ENCODE measurements at places on chromosomes 11 and 22.

- no peak for DNase-seq
Observed at GRCh38 chr11:47904808-47905207, 56.7 kb upstream of the NUP160 start.

- DNase-seq = no peak
Observed at GRCh38 chr22:48239461-48240147, 1477.2 kb downstream of the TBC1D22A start.

GRCh38 chr11:105245781-105246315, 106.3 kb upstream of the CARD18 start:
- no peak for DNase-seq

DNA sequence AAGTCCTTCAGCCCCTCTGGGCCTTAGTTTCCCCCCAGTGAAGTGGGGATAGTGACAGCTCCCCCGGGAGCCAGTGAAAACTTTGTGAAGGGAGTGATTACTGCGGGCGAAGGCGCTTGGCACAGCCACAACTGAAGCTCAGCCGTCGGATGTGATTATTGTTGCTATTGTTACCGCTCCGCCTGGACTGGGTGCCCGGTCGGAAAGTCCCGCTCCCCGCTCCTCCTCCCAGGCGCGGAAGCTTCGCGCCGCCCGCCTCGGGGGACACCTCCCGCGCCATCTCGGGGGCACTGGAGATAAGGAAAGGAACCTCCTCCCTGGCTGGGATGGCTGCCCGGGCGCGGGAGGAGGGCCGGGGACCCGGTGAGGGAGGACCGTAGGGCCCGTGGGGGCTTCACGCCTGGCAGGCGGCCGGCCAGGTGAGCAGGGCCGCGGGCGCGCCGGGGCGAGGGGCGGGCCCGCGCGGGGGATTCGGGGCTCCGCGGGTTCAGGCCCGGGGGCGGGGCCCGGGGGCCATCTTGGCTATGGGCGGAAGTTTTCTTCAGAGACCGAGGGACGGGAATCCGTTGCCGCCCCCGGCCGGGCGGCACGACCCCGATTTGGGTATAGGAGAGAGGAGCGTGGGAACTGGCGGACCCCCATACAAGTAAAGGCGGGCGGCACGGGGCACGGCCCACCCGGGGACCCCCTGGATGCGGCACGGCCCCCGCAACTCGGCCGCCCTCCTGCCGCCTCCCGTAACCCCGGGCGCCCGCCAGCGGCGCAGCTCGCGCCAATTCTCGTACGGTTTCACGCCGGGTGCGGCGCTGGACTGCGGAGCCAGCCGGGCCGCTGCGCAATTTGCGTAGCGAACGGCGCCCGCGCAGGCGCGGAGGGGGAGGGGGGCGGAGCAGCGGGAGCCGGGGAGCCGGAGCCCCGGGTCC, at the start of gene GPR137:
Gene GPR137 (plus strand): TSS at position 887 of the 923 bp plus-strand sequence. CDS start 677 bp downstream, outside the sequence.
- no peak for DNase-seq

DNA sequence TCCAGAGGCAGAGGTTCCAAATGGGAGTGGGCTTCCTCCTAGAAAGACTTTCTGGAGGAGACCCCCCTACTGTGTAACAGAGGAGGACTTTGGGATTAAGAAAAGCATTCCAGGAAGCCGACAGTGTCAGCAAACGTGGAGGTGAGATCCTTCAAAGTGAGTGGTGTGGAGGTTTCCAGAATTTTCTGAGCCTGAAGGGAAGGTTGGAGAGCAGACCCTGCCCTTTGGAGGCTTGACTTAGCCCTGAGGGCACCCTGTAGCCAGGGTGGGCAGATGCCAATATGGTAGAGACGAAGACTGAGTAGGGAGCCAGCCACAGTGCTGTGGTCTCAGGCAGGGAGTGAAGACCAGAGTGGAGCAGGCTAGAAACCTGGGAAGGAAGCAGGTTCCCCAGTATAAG, 1.8 kb upstream of the KLHL22 start:
- DNase-seq = no peak

GRCh38 chr11:77071077-77071476, 4.3 kb downstream of the CAPN5 start:
- no peak for DNase-seq

DNA sequence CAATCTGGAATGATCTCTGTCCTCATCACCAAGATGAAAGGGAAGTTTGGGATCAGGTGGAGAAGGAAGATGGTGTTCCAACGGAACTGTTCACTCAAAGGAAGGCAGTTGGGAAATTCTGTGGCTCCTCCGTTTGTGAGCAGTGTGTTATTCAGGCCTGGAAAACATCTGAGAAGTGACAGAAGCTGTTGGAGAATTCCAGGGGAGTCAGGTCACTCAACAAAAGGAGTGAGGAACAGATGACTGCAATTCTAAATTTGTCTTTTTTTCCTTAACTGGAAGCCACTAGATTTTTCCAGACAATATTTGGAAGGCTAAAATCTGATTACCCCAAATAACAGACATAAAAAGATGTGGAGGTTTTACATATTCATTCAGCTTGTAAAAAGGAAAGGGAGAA, 107.8 kb downstream of the CD44 start:
- no peak for DNase-seq

DNA sequence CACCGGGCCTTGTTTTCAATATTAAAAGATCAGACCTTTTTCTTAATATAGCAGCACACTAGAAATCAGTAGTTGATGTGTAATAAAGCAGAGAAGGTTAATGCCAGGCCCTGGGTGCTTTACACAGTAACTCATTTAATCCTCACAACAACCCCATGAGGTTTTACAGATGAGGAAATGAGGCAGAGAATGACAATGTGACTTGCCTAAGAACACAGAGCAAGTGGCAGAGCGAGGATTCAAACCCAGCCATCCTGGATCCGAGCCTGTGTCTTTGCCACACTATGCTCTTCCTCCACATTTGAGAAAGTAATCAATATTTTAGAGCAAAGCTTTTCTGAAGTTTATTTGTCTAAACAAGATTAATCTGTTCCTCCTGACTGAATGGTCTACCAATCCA, 7.2 kb downstream of the JAML start:
- DNase-seq = no peak

- DNase-seq = no peak
Observed at GRCh38 chr11:112693781-112694180, 267.4 kb upstream of the NCAM1 start.

- DNase-seq = no peak
Observed at GRCh38 chr22:37926771-37927636, 20.9 kb downstream of the MICALL1 start.

- DNase-seq = no peak
Observed at GRCh38 chr11:8059030-8059429, 22.0 kb upstream of the TUB start.

DNA sequence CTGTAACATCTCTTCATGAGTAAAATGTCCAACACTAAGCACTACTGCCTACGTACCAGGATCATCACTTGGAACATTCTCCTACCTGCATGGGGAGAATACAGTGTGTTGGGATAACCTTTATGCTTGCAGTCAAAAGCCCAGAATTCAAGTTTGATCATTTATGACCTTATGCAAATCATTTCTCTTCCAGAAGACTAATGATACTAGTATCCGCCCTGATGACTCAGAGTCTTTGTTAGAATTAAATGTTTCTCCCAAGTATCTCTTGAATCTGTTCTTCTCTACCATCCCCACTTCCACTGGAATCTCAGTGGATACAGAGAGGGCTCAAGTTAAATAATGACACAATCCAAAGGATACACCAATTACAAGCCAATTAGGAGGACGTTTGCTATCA, 12.4 kb downstream of the MAJIN start:
- no peak for DNase-seq

DNA sequence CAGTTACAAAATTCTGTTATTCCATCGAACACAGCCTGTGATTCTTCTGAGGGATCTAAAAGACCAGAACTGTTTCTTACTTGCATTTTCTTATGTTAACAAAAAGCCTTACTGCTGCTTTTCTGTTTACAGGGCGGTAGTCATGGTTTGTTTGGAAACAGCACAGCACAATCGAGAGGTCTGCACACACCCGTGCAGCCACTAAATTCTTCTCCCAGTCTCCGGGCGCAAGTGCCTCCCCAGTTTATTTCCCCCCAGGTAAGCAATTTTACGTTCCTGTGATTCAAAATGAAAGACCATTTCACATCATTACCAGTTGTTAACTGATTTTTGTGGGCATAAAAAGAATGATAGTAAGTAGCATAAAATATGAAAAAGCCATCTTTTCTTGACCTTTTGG, 60.8 kb upstream of the ADSL start:
- no peak for DNase-seq

- no peak for DNase-seq
Observed at GRCh38 chr11:114236829-114237228, 59.4 kb upstream of the NNMT start.

DNA sequence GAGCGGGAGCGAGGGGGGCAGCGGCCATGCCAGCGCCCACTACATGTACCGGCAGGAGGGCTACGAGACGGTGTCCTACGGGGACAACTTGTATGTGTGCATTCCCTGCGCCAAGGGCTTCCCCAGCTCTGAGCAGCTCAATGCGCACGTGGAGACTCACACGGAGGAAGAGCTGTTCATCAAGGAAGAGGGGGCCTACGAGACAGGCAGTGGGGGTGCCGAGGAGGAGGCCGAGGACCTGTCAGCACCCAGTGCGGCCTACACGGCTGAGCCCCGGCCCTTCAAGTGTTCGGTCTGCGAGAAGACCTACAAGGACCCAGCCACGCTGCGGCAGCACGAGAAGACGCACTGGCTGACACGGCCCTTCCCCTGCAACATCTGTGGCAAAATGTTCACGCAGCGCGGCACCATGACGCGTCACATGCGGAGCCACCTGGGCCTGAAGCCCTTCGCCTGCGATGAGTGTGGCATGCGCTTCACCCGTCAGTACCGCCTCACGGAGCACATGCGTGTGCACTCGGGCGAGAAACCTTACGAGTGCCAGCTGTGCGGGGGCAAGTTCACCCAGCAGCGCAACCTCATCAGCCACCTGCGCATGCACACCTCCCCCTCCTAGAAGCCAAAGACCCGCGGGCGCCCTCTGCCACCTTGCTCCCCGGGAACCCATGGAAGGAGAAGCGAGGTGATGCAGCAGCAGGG, 20.9 kb upstream of the TMEM191C start:
- DNase-seq = no peak

DNA sequence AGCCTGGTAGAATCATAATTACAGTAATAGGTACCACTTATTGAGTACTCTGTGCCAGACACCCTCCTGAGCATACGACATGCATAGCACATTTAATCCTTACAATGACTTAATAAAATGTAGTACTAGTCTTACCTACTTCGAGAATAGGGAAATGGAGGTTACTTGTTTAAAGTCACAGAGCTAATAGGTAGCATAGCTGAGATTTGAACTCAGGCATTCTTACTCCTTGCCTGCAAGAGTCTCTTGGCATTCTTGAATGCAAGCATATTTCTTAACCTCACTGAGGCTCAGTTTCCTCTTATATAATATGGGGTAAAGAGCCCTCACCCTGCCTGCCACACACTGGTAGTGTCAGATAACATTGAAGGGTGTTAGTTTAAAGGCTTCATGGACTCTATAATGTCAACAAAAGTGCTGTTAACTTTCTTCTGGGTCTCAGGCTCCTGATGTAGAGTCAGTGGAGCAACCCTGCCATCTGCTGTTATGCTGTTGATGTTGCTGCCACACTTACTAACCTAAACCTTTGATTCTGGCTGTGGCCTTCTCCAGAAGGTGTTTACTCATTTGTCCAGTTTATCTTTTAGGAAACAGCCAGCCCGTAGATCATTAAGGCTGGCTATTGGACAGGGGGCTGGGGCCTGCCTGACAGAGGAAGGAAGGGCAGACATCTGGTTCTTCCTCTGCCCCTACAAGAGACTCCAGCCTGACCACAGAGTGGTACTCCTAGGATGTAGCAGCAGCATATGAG, 18.9 kb downstream of the LIMK2 start:
- DNase-seq = no peak

DNA sequence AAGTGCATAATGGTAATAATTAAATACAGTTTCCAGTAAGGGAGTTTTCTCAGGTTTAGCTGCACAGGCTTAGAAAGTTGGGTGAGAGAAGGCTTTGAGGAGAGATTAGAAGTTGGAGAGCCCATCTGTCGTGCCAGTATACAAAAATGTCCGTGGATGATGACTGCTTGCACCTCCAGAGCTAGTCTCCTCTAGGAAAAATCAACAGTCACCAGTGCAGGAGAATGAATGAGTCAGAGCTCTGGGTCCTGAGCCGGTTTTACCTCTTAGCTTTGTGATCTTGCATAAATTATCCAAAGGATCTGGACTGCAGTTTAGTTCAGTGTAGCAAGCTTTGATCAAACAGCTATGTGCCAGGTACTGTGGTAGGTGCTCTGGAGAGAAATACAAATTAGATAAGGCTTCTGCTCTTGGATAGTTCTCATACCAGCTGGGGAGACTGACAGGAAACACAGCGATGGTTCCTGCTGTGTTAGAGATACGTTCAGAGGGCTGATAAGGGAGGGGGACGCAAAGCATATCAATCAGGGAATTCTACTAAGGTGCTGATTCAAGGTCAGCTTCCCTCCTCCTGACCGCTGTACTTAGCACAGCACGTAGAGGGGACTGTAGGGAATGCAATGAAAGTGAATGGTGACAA, 125.9 kb downstream of the TEAD1 start:
- DNase-seq = no peak

DNA sequence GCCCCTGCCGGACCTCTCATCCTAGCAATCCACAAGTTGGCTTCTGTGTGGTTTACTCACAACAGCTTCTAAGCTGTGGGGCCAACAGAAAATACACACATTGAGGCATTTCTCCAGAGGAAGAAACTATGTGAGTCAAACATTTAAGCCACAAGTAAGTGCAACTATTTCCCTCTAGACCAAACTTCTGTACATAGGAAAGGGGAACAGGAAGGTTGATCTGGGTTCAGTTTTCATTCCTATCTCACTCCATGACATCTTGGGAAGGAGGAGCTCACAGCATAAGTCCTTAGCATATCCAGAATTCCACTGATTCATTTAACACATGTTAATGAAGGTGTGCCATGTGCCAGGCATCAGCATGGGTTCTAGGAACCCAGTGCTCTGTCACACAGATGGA, 72.8 kb upstream of the PICALM start:
- DNase-seq = no peak

- no peak for DNase-seq
Observed at GRCh38 chr22:42324990-42325710, 54.7 kb upstream of the TCF20 start.

GRCh38 chr11:100340466-100341319, 346.4 kb upstream of the ARHGAP42 start:
- DNase-seq = no peak

- no peak for DNase-seq
Observed at GRCh38 chr11:43516316-43516850, 157.7 kb downstream of the TTC17 start.

All from iPS DF 19.7 (cell line).